ENCODE measurements at places on chromosomes 7 and 10.

- no peaks in the 10 kb centered on the region for H3K36me3 ChIP-seq
- H3K4me3 ChIP-seq, result no peak overlapping the region
- no peak overlapping the region for H3K27ac ChIP-seq
- H3K4me1 ChIP-seq, result no peaks in the 10 kb centered on the region
- no peak for DNase-seq
- H3K27me3 ChIP-seq, result no peaks in the 10 kb centered on the region
Measured at GRCh38 chr7:147595042-147595441, 995.5 kb upstream of the C7orf33 start.

- H3K27ac ChIP-seq, result no peak overlapping the region
- H3K4me1 ChIP-seq, result peaks cover 8% of the 10 kb centered on the region
- H3K4me3 ChIP-seq, result no peak overlapping the region
- H3K36me3 ChIP-seq, result no peaks in the 10 kb centered on the region
- DNase-seq, result no peak
Measured at GRCh38 chr7:149449897-149450296, 11.0 kb downstream of the ZNF777 start.

DNA sequence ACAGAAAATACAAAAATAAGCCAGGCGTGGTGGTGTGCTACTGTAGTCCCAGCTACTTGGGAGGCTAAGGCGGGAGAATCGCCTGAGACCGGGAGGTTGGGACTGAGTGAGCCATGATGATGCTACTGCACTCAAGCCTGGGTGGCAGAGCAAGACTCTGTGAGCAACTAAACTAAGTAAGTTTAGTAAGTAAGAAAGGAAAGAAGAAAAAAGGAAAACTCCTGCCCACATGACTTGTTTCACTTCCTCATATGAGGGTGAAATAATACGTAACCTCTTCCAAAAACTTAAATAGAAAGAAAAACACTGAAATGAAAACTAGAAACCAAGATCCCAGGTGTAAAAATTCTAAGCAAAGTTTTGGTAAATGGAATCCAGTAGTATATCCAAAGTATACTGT, 79.6 kb downstream of the LARP4B start:
- peaks cover 48% of the 10 kb centered on the region for H3K4me1 ChIP-seq
- peaks cover 15% of the 10 kb centered on the region for H3K36me3 ChIP-seq
- DNase-seq, result no peak
- no peak overlapping the region for H3K4me3 ChIP-seq

DNA sequence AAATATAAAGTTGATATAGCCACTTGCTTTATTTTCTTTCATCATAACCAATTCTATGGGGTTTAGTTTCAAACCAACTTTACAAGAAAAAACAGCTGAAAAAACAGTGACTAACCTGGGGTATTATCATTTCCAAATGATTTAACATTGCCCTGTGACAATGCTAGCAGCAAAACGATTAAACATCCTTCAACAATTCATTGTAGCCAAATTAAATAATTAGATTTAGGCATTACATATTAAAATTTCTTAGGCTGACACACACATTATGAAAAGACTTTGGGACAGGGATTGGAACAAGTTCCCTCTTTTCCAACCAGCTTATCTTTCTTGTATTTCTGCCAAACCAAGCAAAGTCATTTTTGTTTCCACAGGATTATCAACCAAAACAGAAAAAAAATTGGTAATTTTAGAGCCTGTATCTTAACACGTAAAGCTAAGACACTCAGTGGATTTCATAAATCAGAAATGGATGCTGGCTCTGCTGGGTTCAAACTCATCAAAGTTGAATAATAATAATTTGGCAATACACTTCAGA, 84.0 kb downstream of the SEMA3D start:
- H3K36me3 ChIP-seq, result no peaks in the 10 kb centered on the region
- no peak overlapping the region for H3K27ac ChIP-seq
- DNase-seq, result no peak
- H3K4me1 ChIP-seq, result no peaks in the 10 kb centered on the region

DNA sequence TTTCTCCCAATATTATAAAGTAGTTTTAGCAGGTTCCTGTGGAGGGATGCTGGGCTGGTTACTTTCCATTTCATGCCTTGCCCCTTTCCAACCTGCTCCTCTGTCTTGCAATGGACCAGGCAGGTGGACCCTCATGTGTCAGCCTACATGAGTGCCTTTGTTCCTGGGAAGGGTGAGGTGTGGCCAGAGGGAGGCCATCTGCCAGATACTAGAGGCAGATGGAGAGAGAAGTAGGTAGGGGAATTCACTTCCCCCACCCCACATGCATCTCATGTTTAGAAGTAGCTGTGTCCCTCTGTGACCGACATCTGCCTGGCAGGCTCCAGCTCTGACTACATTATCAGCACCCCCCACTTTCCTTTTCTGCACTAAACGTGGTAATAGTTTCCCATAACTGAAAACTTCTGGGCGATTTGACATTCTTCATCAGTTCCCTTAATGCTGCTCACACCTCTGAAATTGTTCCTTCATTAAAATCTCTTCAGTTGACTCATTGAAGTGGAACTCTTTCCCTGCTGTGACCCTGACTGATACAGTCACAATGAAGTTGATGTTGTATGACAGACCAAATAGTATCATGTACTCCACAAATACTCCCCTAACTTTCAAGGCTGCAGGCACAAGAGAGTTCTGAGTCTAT, 396.3 kb upstream of the FZD8 start:
- H3K36me3 ChIP-seq, result no peaks in the 10 kb centered on the region
- no peaks in the 10 kb centered on the region for H3K4me1 ChIP-seq
- DNase-seq, result no peak
- no peak overlapping the region for H3K4me3 ChIP-seq

DNA sequence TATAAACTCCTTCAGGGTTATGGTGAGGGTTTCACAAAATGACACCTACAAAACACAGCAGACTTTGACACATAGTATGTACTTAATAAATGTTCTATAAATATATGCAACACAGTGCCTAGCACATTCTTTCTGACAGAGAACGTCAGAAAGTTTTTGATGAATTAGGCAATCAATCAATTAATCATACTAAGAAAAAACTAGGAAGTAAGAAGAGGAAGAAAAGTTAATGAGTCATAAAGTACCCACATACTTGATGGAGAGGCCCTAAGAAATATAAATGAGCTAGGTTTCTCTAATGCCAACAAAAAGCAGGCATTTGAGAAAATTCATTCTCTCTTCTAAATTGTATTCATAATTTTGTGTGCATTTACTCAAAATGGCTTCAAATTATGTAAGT, 192.7 kb upstream of the VWC2 start:
- H3K27me3 ChIP-seq, result no peaks in the 10 kb centered on the region
- H3K4me3 ChIP-seq, result no peak overlapping the region
- no peak overlapping the region for H3K27ac ChIP-seq
- no peaks in the 10 kb centered on the region for H3K36me3 ChIP-seq
- no peak for DNase-seq

DNA sequence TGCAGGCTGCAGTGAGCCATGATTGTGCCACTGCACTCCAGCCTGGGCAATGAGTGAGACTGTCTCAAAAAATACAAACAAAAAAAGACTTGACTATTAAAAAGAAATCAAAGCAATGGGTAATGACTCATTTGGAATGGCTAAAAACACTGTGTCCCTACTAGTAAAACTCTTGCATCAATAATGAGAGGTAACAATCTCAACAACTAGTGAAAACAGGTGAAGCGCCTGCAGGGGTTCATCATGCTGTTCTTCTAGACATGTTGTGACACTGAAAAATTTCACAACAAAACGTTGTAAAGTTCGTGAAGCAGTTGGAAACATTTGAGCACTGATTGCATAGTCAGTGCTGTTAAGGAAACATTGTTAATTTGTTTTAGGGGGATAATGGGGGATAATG, 26.9 kb upstream of the SLC29A4 start:
- H3K4me3 ChIP-seq, result no peak overlapping the region
- DNase-seq, result no peak
- H3K4me1 ChIP-seq, result no peaks in the 10 kb centered on the region

- DNase-seq, result no peak
- peaks cover 14% of the 10 kb centered on the region for H3K4me1 ChIP-seq
- no peak overlapping the region for H3K4me3 ChIP-seq
- H3K36me3 ChIP-seq, result peaks cover 6% of the 10 kb centered on the region
Measured at GRCh38 chr7:151704299-151704959, 172.5 kb downstream of the PRKAG2 start.

- peaks cover 19% of the 10 kb centered on the region for H3K36me3 ChIP-seq
- H3K27me3 ChIP-seq, result no peaks in the 10 kb centered on the region
- no peak overlapping the region for H3K27ac ChIP-seq
- peaks cover 33% of the 10 kb centered on the region for H3K4me1 ChIP-seq
Measured at GRCh38 chr7:127586346-127586745, 950 bp upstream of the GCC1 start.

DNA sequence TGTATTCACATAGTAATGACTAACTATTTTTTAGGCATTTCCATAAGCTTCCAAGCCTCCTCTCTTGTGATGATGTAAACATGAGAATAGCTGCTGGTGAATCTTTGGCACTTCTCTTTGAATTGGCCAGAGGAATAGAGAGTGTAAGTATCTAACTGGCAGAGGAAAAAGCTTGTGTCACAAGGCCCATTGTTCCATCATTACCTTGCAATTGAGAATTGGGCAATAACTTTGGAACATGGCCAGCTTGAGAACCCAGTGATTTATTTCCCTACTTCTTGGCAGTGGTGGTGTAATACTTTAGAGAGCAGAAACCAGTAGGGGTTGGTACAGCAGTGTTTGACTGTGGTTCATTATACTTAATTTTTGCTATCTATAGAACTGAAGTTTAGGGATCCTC, 12.0 kb downstream of the IFRD1 start:
- no peaks in the 10 kb centered on the region for H3K36me3 ChIP-seq
- H3K27me3 ChIP-seq, result no peaks in the 10 kb centered on the region
- DNase-seq, result no peak
- H3K4me1 ChIP-seq, result peaks cover 3% of the 10 kb centered on the region
- H3K27ac ChIP-seq, result no peak overlapping the region
- H3K4me3 ChIP-seq, result no peak overlapping the region

DNA sequence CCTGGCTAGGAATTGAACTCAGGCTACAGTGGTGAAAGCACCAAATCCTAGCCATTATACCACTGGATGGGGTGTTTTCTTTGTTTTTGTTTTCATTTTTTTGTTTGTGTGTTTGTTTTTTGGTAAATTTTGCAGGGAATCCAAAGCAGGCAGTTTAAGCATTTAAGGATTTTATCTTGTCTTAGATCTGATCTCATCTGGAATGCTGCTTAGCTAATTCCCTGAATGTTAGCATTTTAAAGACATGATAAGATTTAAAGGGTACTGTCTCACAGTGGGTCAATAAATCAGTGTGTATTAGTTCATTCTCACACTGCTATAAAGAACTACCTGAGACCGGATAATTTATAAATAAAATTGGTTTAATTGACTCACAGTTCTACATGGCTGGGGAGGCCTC, 5.6 kb upstream of the MKLN1 start:
- no peak overlapping the region for H3K4me3 ChIP-seq
- H3K36me3 ChIP-seq, result no peaks in the 10 kb centered on the region
- no peak for DNase-seq
- H3K27ac ChIP-seq, result no peak overlapping the region
- no peaks in the 10 kb centered on the region for H3K27me3 ChIP-seq

GRCh38 chr10:17648243-17649035, 4.5 kb downstream of the STAM start:
- DNase-seq, result peak; percentile 47
- H3K27me3 ChIP-seq, result no peaks in the 10 kb centered on the region
- H3K4me3 ChIP-seq, result peak overlapping the region; percentile 89
- peak overlapping the region; percentile 87 for H3K27ac ChIP-seq

GRCh38 chr7:4134204-4134603, 547.9 kb upstream of the FOXK1 start:
- H3K27me3 ChIP-seq, result no peaks in the 10 kb centered on the region
- H3K36me3 ChIP-seq, result no peaks in the 10 kb centered on the region

DNA sequence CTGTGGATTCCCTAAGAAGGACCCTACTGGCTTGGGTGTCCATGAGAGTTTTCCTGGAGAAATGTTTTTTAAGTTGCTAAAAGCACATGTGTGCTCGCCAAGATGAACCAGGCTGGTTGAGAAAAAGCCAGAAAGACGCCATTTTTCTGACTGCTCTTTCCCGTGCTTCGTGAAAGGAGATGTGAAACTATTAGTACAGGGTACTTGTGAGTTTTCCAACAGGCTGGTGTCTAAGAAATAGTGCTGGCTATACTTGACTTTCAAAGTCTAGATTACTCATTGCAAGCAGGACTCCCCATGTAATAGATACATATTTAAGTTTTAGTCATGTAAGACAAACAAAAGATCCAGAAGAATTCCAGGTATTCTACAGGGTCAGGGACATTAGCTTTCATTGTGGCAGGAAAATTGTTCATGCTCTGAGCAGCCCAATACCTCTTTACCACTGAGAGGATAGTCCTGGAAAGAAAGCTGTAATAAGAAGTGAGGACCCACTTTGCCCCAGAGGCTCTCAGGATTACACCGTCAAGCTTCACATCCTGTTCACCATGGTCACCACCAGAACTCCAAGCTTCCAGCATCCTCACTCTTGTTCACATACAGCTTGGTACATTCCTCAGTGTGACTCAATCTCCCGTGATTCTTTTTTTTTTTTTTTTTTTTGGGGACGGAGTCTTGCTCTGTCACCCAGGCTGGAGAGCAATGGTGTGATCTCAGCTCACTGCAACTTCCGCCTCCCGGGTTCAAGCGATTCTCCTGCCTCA, 43.8 kb upstream of the ICA1 start:
- no peak overlapping the region for H3K27ac ChIP-seq
- H3K36me3 ChIP-seq, result no peaks in the 10 kb centered on the region
- no peak overlapping the region for H3K4me3 ChIP-seq
- H3K4me1 ChIP-seq, result no peaks in the 10 kb centered on the region

DNA sequence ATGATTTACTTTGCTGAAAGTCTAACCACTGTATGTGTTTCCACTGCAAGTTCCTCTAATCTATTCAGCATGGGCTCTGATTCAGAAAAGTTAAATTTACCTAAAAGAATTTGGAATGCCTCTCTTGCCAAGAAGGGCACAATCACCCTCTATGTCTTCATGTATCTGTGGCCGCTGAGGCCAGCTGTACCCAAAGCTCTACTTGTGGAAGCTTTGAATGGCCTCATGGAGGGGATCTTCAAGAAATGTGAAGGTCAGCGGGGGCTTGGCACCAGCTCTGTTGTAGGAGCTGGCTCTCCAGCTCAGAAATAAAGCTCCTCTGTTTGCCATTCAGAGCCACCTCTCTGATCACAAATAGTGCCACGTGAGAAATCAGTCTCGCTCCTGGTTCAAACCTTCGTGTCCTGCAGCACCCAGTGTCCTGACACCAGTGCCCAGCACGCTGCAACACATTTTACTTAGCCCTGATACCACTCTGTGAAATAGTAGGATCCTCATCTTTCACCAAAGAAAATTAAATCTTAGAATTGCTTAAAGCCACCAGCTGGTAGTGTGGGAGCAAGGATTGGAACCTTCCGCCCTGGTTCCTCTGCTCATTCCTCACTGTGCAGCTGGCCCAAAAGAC, 61.1 kb downstream of the PKD1L1 start:
- H3K36me3 ChIP-seq, result no peaks in the 10 kb centered on the region
- H3K27ac ChIP-seq, result no peak overlapping the region
- H3K4me1 ChIP-seq, result no peaks in the 10 kb centered on the region
- H3K27me3 ChIP-seq, result no peaks in the 10 kb centered on the region
- no peak for DNase-seq
- H3K4me3 ChIP-seq, result no peak overlapping the region

Data from naive thymus-derived CD8-positive, alpha-beta T cell (primary cell).